ENCODE measurements at places on chromosomes 1 and 21.

DNA sequence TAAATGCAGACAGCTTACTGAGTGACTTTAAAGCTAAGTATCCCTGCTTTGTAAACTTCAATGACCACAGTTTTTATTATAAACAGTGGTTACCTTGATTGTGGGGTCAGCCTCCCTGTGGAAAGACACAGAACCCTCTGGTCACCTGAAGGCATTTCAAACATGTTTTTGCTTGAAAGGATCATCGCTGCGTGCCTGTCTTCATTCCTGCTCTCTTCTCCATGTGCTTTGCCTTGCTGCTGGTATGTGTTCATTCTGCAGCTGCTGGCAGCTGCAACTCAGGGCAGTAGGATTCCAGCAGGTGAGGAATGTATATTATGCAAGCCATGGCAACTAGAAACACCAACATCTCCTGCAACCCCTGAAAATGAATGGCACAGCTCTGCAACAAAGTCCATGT lies 81.0 kb upstream of the VAV3 start:
- no peak for DNase-seq

DNA sequence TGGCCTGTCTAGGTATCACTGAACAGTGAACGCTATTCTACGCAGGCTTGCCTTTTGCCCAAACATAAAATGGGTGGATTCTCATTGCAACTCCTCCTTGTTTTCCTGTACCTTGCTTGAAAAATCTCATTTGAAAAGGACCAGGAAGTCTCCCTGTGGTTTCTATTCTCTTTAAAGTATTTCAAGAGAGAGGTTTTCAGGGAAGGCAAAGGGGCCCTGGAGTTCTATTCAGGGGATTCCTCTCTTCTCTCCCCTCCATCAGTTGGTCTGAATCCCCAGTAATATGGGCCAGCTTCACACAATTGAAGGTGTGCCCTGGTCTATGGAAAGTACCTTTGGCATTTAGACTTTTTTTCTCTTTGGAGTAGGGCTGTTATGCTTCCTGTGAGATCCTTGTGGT lies 311.3 kb downstream of the RGS7 start:
- no peak for DNase-seq

- peak; percentile 44 for DNase-seq
These were observed 148.7 kb downstream of the ADSS2 start for GRCh38 chr1:244302876-244303609.

- DNase-seq = no peak
These were observed 40.7 kb downstream of the PEX14 start for GRCh38 chr1:10515301-10515975.

GRCh38 chr1:205681364-205681763 lies 1.1 kb upstream of the SLC45A3 start:
- DNase-seq = no peak

GRCh38 chr1:56574794-56575193 lies 4.6 kb downstream of the PLPP3 start:
- DNase-seq = no peak

DNA sequence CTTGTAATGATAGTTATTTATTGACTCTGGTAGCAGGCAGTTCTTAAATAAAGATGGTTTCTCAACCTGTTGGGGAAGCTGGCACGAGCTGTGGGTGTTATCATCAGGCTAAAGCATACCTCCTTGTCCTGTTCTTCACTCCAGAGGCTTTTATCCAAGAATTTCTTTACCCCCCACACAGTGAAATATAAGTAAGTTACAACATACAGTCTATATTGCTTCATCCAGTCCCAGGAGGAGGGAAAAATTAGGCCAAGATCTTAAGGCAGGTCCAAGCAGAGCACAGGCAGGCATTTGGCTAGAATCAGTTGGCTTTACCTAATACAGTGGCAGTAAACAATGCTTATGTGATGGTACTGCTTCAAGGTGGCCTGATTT lies 6.3 kb downstream of the TMEM81 start:
- DNase-seq = no peak

GRCh38 chr1:180927841-180928240 lies 15.1 kb downstream of the KIAA1614 start:
- DNase-seq = no peak

DNA sequence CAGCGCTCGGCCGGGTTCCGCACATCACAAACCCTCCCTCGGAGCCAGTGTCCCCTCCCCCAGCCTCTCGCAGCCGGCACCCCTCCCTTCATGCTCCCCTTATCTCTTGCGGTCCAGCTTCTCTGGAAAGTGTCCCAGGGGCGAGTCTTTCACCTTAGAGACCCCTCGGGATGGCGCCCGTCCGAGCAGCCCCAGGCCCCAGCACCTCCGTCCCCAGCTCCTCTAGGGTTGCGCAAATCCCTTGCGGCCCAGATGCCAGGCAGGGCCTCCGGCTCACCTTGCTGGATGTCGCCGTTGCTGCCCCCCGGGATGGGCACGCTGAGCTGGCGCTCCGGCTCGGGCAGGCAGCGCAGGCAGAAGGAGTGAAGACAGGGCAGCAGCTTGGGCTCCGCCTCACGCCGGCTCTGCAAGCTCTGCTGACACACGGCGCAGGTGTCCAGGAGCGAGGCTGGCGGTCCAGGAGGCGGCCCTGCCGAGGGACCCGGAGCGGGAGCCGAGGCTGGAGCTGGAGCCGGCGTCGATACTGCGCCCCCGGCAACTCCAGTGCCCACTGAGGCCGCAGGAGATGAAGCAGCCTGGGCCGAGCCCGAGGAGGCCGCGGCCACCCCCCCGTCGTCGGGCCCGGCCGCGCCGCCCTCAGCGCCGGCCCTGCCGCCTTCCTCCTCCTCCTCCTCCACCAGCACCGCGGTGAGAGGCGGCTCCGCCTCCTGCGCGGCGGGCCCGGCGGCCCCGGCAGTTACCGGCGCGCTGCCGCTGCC lies 550 bp downstream of the TRIM33 start:
- no peak for DNase-seq

DNA sequence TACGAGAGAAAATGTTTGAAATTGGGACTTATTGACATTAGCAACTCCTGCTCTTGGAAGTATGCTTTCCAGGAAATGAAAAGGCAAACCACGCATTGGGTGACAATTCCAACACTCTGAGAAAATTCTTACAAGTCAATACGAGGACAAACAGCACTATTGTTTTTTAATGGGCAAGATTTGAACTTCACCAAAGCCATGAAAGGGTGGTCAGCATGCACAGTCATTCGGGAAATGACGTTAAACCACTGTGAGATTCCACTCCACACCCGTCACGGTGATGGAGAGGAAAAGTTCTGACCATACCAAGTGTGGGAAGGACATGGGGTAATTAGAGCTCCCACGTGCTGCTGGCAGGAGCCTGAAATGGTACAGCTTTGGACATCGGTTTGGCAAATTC lies 12.2 kb upstream of the PRXL2B start:
- no peak for DNase-seq

DNA sequence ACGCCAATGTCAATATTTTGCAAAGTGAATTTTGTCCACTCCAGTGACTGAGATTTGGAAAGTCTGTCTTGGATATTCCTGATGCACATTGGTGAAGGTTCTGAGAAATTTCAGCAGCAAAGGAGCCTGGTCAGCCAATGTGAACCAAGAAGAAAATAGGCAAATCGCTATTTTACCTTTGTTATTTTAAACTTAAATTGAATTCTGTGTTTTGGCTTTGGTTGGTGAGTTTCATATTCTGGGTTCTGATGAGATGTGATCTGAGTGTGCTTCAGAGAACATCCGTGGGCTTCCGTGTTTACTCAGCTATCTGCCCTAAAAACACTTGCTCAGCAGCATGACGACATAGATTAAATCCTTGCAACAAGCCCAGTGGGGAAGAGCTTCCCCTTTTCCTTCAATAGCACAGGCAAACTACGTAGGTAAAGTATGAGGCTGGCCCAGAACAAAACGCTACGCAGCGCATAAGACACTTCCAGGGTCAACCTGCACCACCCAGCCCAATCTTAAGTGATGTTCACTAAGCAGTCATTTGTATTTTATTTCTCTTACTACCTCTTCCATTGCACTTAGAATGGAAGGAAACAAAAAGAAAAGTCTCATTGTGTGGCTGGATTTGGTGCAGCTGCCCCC lies 176.4 kb upstream of the KAZN start:
- no peak for DNase-seq

DNA sequence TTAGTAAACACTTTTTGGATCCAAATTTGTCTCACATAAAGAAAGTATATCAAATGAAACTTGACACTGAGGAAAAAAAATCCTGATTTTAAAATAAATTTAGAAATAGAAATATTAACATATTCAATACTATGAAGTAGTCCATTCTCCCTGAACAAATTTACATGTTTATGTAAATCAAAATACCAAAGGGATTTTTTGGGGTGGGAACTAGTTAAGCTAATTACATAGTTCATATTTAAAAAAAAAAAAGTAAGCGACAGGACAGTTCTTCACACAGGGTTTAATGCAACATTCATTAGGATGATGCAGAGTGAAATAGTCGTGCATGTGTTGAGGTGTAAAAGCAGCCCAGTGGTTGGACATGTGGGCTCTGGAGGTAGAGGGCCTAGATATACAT lies 433.5 kb upstream of the B3GALT2 start:
- DNase-seq = no peak

DNA sequence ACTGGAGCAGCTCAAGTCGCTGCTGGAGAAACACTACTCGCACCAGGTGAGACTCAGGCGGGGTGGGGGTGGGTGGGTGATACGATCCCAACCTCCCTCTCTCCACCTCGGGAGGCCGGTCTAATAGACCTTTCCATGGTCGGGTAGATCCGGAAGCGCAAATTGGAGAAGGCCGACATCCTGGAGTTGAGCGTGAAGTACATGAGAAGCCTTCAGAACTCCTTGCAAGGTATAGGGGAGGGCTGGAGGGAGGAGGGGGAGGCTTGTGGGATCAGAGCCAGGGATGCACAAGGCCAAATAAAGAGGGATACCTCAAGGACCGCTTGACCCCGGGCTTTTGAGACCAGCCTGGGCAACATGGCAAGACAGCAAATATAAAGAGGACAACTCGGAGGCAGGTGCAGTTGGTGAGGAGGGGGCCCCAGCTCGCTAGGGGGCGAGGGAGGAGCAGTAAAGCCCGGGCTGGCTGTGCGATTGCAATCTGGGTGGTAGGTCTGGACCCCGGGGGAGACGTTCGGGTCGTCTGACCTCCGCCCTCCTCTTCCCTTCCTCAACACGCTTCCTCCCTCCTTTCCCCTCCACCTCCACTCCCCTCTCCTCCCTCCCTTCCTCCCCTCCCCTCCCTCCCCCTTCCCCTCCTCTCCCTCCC lies 546 bp downstream of the HES3 start:
- no peak for DNase-seq

- DNase-seq = no peak
These were observed 28.3 kb upstream of the LY9 start for GRCh38 chr1:160767395-160768294.

DNA sequence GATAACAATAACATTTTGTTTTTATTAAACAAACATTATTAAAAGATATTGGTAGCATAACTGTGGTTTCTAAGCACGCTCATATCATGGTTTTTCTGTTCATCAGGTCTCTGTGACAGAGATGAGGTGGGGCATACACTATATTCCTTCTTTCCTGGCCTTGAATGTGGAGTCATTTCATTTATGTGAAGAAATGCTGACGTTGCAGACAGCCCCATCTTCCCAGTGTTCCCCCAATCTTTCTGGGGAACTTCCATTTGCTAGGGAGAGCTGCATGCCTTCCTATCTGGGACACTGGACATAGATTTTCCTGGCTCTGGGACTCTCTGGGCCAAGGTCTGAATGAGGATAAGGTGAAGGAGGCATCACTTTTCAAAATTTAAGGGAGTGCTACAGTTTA lies 30.4 kb downstream of the PIGM start:
- no peak for DNase-seq

DNA sequence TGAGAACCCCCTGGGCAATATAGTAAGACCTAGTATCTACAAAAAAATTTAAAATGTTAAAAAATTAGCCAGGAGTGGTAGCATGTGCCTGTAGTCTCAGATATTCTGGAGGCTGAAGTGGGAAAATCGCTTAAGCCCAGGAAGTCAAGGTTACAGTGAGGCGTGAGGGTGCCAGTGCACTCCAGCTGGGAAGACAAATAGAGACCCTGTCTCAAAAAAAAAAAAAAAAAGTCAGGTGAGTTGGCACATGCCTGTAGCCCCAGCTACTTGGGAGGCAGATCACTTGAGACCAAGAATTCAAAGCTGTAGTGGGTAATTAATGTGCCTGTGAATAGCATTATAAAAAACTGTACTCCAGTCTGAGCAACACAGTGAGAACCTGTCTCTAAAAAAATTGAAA lies 4.6 kb downstream of the BECN2 start:
- DNase-seq = no peak

DNA sequence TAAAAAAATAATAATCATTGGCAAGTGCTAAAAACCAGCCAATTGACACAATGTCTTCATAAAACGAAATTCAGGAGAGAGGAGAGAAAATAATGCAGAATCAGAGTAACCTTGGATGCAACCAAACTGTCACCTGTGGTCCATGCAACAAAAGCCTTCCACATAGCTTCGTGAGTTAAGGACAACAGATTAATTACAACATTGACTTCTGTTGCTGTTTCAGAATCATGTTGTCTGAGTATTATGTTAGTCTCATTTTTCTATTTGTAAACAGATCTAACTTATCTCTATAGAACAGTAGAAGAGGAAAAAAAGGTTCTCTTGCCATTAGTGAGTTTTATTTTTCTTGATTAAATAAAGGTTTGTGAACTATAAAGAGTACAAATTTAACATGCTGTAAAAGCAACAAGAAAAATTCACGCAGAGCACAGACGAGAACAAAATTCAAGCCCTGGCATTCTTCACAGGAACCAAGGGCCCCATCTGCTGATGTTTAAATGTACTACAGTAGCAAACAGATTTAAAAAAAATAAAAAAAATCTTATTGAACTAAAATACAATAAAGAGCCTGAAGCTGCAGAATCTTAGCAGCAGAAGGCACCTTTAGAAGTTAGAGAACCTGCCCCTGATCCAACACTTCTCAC lies 381.1 kb upstream of the PKN2 start:
- DNase-seq = peak; percentile 36

DNA sequence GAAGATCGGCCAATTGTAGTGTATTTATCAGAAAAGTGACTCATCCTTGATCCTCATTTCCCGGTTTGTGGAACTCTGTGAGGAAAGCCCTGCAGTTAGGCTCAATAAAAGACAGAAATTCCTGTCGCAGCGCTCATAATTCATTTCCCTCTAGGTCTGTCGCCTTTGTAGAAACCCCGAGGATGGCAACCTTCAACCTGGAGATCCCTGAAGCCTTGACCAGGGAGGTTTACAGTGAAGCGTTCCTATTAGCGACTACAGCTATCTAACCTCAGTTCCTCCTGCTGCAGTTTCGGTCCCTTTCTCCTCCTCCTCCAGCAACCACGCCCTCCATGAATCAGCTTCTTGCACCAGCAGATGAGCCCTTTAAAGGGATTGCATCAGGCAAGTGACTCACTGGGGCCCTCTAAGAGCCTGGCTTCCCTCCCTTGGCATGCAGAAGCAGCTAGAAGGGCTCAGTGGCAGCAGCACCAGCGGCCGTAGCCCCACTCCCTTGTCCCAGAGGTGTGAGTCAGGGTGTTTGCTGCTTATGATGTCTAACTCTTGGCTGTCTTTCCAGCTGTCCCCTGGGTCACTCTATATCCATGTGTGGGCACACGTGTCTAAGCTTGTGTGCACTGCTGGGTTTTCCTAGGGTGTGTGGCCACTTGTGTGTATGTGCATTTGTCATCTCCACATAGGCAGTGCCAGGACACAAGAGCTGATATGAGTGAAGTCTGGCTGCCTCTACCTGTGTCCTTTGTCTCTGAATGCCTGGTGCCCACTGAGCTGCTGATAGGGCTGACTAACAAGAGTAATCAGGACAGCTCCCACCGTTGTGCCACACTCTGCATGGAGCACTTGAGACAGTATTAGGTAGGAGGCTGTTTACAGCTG lies 779 bp upstream of the STK40 start:
- DNase-seq = peak; percentile 100

GRCh38 chr21:45698493-45699184 lies 55.1 kb downstream of the PCBP3 start:
- peak; percentile 96 for DNase-seq
